Activated naive CD4-positive, alpha-beta T cell treated with anti-CD3 and anti-CD28 coated beads, Interleukin-2, amount 10 ng/mL, durations not matched to agents 7 days and 5 days (primary cell): ENCODE measurements at places on chromosomes 3 and 15.
A peak's percentile ranks its signal among the peaks of the same experiment; 100 is the strongest.

DNA sequence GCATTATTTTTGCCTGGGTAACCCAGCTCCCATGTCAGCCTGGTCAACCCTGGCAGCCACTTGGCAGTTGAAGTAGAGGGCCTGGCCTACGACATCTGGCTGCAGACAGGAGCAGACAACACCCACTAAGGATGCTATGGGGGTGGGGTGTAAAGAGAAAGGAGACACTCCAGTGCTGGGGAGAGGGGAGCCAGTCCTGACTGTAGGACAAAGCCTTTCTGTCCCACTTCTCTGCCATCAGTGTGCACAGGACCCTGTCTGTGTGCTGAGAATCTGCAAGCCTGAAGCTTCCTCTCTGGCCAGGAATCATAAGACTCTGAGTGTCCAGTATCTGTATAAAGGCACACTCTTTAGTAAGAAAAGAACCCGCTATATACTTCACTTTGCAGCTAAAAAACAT lies 96.3 kb upstream of the CHRM5 start:
- H3K4me3 ChIP-seq = no peak overlapping the region
- DNase-seq = no peak
- no peaks in the 10 kb centered on the region for H3K36me3 ChIP-seq
- H3K27me3 ChIP-seq = no peaks in the 10 kb centered on the region
- H3K27ac ChIP-seq = no peak overlapping the region

GRCh38 chr15:47541562-47541961 lies 175.7 kb upstream of the SEMA6D start:
- DNase-seq = no peak
- H3K27me3 ChIP-seq = no peaks in the 10 kb centered on the region
- H3K4me1 ChIP-seq = no peaks in the 10 kb centered on the region
- no peak overlapping the region for H3K27ac ChIP-seq

DNA sequence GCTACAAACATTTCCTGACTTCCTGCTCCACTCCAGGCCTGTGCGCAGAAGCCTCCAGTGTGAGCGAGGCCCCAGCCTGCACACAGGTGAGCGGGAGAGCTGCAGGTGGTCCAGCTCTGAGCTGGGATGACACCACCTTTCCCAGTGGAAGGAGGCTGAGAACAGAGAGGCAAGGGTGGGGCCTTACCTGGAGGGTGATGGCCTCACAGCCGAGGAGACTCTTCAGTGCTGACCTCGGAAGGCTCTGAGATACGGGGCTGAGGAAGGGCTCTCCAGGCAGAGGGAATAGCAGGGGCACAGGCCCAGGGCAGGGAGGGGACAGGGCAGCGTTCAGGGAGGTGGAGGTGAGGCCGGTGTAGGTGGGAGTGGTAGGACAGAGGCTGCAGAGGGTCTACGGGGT lies 70.8 kb downstream of the EFCAB12 start:
- peaks cover 10% of the 10 kb centered on the region for H3K27me3 ChIP-seq
- no peak overlapping the region for H3K27ac ChIP-seq
- H3K4me3 ChIP-seq = no peak overlapping the region
- H3K36me3 ChIP-seq = no peaks in the 10 kb centered on the region
- DNase-seq = no peak

- H3K36me3 ChIP-seq = no peaks in the 10 kb centered on the region
- H3K27ac ChIP-seq = no peak overlapping the region
- H3K4me1 ChIP-seq = no peaks in the 10 kb centered on the region
- no peak overlapping the region for H3K4me3 ChIP-seq
- DNase-seq = no peak
- no peaks in the 10 kb centered on the region for H3K27me3 ChIP-seq
Measured at GRCh38 chr15:55884223-55884622, 109.2 kb downstream of the NEDD4 start.

DNA sequence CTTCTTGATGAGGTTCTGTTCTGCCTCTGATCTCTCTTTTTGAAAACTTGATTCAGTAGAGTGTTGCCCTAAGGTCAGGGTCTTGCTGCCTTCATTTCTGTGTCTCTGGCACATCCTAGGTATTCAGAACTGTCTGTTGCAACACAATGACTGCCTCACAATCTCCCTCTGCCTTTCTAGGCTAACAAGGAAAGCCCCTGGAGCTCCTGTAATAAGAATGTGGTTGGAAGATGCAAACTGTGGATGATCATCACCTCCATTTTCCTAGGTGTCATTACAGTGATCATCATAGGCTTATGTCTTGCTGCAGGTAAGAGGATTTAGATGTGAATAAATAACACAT lies 7.0 kb downstream of the C3orf52 start:
- H3K27ac ChIP-seq = peak overlapping the region; percentile 1
- no peak overlapping the region for H3K4me3 ChIP-seq
- H3K4me1 ChIP-seq = peaks cover 42% of the 10 kb centered on the region

- peaks cover 46% of the 10 kb centered on the region for H3K27me3 ChIP-seq
- no peak overlapping the region for H3K4me3 ChIP-seq
- DNase-seq = no peak
- no peak overlapping the region for H3K27ac ChIP-seq
Measured at GRCh38 chr15:81189583-81190283, 6.9 kb upstream of the IL16 start.

DNA sequence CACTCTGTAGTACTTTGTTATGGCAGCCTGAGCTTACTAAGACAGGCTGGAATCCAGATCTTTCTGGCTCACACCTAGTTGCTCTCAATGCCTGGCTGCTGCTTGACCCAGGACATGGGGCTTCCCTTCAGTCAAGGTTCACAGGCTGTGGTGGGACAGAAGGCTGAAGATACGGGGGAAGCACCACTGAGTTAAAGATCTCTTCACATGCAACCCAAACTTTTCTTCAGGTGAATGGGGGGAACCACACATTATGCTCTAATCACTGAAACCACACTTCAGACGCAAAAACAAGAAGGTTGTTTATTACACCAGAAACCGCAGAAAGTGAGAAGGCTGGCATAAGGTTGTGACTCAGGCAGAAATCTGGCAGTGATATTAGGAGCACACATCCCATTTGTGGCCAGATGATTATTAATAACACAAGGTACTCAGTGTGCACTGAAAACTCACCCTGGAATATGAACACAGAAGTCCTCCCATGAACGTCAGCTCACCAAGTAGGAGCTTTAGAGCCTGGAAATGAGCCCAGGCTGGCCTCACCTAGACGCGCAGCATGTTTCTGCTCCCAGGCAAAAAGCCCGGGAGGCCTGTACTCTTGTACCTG lies 230.5 kb upstream of the CHRNA7 start:
- no peak overlapping the region for H3K4me3 ChIP-seq
- no peak for DNase-seq
- no peaks in the 10 kb centered on the region for H3K36me3 ChIP-seq
- no peak overlapping the region for H3K27ac ChIP-seq

GRCh38 chr15:43440721-43441281 lies 52.2 kb downstream of the TP53BP1 start:
- peak overlapping the region; percentile 78 for H3K27ac ChIP-seq
- peaks cover 14% of the 10 kb centered on the region for H3K36me3 ChIP-seq
- no peak overlapping the region for H3K4me3 ChIP-seq

- peaks cover 43% of the 10 kb centered on the region for H3K27me3 ChIP-seq
- no peaks in the 10 kb centered on the region for H3K4me1 ChIP-seq
- no peaks in the 10 kb centered on the region for H3K36me3 ChIP-seq
Measured at GRCh38 chr3:42873221-42873982, 2.3 kb downstream of the CYP8B1 start.

GRCh38 chr3:63303238-63303637 lies 25.1 kb downstream of the SYNPR start:
- no peaks in the 10 kb centered on the region for H3K36me3 ChIP-seq
- no peaks in the 10 kb centered on the region for H3K27me3 ChIP-seq
- DNase-seq = no peak
- no peak overlapping the region for H3K4me3 ChIP-seq

DNA sequence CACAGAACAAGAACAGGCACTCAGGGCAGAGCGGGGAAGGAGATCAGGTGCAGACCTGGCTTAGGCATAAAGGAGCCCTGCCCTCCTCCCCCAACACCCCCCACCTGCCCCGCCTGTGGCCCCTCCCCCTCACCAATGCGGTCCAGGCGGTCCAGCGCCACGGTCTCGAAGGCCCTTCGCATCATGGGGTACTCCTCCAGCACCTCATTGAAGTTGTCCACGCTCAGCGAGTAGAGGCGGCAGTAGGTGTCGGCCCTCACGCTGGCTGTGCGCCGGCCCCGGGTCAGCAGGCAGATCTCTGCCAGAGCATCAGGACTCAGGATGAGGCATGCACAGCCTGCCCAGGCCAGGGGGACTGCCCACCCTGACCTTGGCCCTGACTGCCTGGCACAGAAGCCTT lies 44.8 kb downstream of the HCN4 start:
- H3K4me3 ChIP-seq = no peak overlapping the region
- no peaks in the 10 kb centered on the region for H3K4me1 ChIP-seq
- no peaks in the 10 kb centered on the region for H3K36me3 ChIP-seq
- no peak overlapping the region for H3K27ac ChIP-seq
- DNase-seq = no peak

DNA sequence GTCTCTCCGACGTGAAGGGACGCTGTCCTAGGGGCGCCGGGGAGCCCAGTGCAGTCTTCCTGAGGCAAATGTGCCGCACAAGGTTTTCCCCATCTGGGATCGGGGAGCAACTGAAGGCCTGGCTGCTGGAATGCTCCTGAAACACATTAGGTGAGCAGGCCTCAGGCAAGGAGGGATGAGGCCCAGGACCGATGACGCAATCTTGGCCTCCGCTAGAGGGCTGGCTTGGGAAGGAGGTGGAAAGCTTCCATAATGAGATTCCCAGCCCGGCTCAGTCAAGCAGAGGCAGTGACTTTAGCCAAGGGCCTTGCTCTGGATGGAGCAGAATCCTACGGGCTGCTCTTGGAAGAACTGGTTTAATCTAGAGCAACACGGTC lies 50.8 kb downstream of the CPN2 start:
- H3K4me1 ChIP-seq = peaks cover 36% of the 10 kb centered on the region
- H3K27me3 ChIP-seq = peaks cover 40% of the 10 kb centered on the region
- peaks cover 15% of the 10 kb centered on the region for H3K36me3 ChIP-seq
- H3K4me3 ChIP-seq = no peak overlapping the region

DNA sequence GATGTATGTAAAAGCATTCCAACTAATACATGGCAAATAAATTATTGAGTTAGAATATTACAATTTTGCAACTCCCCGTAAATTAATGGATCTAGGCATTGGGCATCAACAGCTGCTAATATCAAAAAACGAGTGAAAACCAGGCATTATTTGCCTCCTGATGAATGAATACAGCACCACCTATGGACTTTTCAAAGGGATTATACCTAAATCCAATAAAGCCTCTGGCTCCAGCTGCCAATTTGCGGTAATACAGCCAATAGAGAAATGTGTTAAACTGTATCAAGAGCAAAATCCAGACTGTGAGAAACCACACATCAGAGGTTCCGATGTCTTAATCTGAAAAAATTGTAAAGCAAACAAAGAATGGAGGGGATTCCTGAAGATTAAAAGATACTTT lies 16.3 kb upstream of the A4GNT start:
- no peak for DNase-seq
- H3K4me1 ChIP-seq = no peaks in the 10 kb centered on the region
- H3K36me3 ChIP-seq = peaks cover 1% of the 10 kb centered on the region

- DNase-seq = peak; percentile 24
- no peaks in the 10 kb centered on the region for H3K27me3 ChIP-seq
- H3K36me3 ChIP-seq = peaks cover 62% of the 10 kb centered on the region
- H3K4me3 ChIP-seq = peak overlapping the region; percentile 2
- H3K4me1 ChIP-seq = peaks cover 71% of the 10 kb centered on the region
Measured at GRCh38 chr15:63672369-63672768, 75.2 kb downstream of the FBXL22 start.

- no peak overlapping the region for H3K4me3 ChIP-seq
- no peak for DNase-seq
- H3K27me3 ChIP-seq = no peaks in the 10 kb centered on the region
- no peak overlapping the region for H3K27ac ChIP-seq
- no peaks in the 10 kb centered on the region for H3K4me1 ChIP-seq
Measured at GRCh38 chr3:154522036-154522602, 92.1 kb upstream of the GPR149 start.

GRCh38 chr3:84077479-84077878 lies 881.3 kb upstream of the CADM2 start:
- H3K4me3 ChIP-seq = no peak overlapping the region
- no peaks in the 10 kb centered on the region for H3K4me1 ChIP-seq
- no peaks in the 10 kb centered on the region for H3K27me3 ChIP-seq
- no peak overlapping the region for H3K27ac ChIP-seq

DNA sequence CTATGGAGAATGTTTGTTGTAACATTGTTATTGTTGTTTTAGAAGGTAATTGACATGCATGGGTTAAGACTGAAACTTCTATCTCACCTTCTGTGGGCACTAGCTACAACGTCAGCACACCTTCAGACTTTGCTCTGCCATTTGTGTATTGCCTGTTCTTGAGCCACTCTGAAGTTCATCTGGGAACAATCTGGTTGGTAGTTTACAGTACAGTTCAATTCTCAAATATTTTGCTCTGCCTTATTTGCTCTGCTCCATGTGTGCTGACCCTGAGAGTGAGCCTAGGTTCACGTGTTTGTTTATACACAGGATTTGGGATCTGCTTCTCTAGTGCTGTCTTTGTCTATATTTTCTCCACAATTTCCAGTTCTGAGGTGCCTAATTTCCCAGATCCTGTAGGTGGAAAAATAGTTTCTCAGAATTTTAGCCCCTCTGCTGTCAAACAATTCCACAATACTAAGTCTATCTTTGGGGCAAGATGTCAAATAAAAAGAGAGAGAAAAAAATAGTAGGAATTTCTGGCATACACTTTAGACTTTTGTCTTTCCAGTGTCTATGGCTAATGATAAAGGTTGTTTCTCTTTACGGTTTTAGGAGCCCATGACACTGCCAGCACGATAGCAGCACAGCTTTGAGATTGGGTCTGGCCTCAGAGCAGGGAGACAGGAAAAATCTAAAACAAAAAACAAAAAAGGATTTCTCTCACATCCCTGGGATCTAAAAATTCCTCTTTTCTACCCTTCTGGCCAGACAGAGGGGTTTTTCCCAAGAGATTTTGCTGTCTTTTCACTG lies 721.4 kb downstream of the VGLL3 start:
- no peak for DNase-seq
- H3K27me3 ChIP-seq = no peaks in the 10 kb centered on the region
- no peak overlapping the region for H3K27ac ChIP-seq
- no peaks in the 10 kb centered on the region for H3K36me3 ChIP-seq
- no peak overlapping the region for H3K4me3 ChIP-seq
- H3K4me1 ChIP-seq = no peaks in the 10 kb centered on the region

DNA sequence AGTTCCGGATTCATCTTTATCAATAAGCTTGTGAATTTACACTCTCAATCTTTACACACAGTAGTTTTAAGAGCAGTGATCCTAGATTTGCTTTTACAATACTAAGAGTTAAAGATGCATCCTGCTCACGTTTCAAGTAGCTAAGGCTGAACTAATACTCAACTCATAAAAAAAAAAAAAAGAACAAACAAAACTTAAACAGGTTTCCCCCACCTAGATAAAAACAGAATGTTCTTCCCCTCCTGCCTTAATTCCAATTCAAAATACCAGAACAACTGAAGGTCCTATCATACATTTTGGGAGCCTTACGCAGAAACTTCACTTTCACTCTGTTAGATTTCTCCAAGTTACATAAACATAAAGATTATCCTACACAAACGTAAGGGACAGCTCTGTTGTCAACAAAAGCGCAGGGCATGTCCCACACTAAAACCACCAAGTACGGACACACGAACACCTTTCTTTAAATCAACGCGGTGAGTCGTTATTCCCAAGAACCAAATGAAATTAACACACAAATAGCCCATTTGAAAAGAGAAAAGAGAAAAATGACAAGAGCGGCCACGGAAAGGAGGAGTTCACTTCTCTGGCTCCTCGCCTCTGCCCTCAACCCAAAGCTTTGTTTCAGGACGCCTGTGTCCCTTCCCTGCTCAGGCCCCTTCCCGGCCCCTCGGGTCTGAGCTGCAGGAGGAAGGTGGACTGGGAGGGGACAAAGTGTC lies 941 bp downstream of the CBLB start:
- peak overlapping the region; percentile 95 for H3K27ac ChIP-seq
- H3K36me3 ChIP-seq = peaks cover 42% of the 10 kb centered on the region
- peak overlapping the region; percentile 96 for H3K4me3 ChIP-seq
- peak; percentile 20 for DNase-seq
- peaks cover 36% of the 10 kb centered on the region for H3K4me1 ChIP-seq
